Activated CD4-positive, alpha-beta T cell treated with anti-CD3 and anti-CD28 coated beads, Interleukin-2, amount 50 U/mL, for 4 hours (primary cell): ENCODE measurements at places on chromosomes 3 and 15.
A peak's percentile ranks its signal among the peaks of the same experiment; 100 is the strongest.

- no peak for DNase-seq
Observed at GRCh38 chr3:16840101-16840424, 44.7 kb upstream of the PLCL2 start.

DNA sequence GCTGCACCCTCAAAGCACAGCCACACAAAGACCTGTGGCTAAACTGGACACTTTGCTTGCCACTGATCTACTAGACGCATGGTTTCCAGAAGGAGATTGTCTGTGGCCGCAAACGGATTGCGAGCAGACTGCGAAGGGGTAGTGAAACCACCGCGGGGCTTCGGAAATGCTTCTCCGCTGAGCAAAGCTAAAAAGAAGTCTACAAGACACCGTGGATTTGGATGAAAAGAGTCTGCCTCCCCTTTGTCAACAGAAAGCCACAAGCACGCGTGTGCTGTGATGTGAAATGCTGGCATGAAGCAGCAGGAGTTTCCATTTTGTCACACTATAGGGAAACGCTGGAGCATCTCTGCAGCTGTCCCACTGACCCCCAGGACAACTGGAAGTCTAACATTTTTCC, 63.0 kb downstream of the TMEM44 start:
- DNase-seq: no peak

GRCh38 chr15:33098094-33099058, 96.1 kb downstream of the FMN1 start:
- no peak for DNase-seq

- DNase-seq: no peak
Observed at GRCh38 chr15:69853544-69853951, 244.2 kb downstream of the TLE3 start.

DNA sequence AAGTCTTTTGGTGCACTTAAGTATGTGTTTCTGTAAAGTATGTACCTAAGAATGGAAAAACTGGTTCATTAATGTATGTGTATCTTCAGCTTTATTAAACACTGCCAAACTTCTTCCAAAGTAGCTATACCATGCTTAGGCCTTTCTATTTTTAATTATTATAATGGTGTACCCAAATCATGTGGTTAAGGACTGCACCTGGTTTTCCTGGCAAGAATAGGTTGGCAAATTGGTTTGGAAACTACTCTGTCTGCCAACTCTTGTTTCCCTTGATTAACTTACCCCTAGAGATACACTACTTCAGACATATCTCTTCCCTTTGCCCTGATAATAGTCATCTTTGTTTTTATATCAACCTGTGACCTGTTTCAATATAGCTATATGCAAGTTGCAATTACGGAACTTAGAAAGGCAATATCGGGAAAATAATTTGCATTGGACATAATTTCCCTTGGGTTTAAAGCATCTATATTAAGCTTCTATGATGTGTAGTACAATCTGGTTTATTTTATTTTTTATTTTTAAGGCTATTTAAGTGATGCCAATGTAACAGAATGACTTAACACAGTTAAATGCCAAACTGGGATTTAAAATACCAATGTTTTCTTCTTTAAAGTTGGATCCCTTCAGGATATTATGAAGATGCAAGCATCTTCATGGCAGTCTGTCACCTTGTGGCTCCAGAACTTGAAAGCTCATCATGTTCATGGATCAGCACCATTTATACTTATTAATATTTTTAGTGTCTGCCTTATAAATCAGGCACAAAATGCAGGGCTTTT, 40.6 kb upstream of the TMEM108 start:
- no peak for DNase-seq

DNA sequence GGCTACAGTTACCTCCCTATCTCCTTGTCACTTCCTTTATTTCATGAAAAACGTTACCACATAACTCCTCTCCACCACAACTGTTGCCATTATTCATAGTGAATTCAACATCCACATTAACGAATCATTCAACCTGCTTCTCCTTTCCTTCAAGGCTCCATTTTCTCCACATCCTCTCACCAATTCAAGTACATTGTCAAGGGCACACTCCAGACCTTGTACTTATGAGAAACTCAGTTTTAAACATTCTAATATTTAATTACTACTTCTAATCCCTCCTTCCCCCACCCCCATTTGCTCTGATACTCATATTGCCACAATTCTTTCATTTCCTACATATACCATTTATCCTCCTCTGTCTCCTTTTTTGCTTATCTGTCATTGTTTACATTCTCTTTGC, 871.2 kb downstream of the TUSC7 start:
- no peak for DNase-seq

DNA sequence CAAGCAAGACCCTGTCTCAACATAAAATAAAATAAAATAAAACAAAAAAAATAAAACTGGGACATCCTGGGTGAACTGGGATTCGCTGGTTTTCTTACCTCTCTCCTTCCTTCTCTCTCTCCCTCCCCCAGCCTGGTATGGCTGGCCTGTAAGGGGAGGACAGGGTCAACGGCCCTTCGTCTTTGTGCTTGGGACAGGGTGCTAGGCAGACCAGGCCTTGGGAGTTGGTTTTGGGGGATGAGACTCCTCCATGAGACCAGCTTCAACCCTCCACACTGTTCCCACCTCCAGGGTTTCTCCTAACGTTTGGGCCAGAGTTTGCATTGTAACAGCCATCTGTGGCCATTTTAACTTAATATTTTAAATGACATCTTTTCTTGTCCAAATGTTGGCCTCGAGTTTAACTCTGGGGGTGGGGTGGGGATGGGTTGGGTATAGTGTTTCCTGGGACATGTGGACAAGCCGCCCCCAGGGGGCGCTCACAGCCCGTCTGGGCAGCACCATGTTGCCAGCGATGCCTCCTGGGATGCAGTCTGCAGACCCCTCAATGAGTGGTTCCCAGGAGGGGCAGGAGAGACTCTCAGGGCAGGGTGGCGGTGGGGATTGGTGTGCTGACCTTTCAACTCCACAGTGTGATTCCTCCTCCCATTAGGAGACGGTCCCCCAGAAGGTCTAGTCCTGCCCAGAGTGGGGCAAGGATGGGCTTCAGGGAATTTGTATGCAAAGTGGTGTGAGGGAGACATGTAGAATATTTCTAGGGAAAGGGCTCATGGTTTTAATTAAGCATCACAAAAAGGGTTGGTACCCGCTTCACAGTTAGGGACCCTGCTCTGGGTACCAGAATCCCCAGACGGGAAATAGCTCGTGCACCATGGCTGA, 37.7 kb upstream of the LCTL start:
- DNase-seq: peak; percentile 48

DNA sequence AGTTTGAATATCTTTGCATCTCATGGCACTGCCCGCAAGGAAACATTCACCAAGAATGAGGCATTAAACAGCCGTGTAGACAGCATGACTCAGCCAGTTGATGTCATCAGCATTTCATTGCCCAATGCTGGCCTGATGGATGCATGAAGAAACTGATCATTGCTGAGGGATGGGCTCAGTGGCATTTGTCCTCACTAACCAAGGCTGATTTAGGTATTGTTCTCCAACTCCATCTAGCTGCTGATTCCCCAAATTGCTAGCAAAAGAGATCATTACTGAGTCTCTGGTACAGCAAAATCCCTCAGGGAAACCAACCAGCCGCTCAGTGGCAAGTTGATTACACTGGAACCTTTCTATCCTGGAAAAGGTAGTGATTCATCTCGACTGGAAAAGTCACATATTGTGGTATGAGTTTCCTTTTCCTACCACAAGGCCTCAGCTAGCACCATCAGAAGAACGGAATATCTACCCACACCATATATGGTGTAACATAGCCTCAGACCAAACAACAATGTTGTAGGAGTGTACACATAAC, 186.5 kb upstream of the GAP43 start:
- DNase-seq: no peak

- DNase-seq: no peak
Observed at GRCh38 chr3:29922992-29923746, 642.3 kb downstream of the RBMS3 start.

- no peak for DNase-seq
Observed at GRCh38 chr3:197244751-197245150, 53.7 kb downstream of the DLG1 start.

DNA sequence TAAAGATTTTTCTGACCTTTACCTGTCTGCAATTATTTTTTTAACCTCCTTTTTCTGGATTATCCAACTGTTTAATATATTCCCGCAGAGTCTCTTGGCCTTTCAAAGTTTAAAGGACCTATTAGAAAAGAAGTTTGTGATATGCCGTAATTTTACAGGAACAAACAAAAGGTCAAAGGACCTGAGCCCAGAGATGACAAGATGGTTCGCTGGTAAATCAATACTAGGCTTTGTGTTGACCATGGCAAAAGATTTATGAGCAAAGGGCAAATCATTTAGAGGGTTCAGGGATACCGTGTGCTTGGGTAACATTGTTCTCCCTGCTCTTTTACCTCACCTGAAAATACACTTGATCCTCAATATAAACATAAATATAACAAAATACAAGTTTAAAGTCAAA, 923.5 kb downstream of the ROBO1 start:
- DNase-seq: no peak

DNA sequence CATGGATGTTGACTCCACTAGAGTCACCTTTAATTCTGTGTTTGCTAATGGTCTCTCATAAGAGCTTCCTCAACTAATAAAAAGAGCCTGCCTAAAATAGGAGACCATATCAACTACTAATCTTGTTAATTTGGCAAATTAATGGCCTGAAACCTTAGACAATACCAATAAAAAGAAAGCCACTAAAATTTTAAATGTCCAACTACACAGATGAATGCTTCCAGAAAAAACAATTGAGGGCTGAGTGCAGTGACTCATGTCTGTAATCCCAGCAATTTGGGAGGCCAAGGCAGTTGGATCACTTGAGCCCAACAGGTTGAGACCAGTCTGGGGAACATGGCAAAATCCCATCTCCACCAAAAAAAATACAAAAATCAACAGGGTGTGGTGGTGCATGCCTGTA, 230.9 kb downstream of the NSUN3 start:
- DNase-seq: no peak

DNA sequence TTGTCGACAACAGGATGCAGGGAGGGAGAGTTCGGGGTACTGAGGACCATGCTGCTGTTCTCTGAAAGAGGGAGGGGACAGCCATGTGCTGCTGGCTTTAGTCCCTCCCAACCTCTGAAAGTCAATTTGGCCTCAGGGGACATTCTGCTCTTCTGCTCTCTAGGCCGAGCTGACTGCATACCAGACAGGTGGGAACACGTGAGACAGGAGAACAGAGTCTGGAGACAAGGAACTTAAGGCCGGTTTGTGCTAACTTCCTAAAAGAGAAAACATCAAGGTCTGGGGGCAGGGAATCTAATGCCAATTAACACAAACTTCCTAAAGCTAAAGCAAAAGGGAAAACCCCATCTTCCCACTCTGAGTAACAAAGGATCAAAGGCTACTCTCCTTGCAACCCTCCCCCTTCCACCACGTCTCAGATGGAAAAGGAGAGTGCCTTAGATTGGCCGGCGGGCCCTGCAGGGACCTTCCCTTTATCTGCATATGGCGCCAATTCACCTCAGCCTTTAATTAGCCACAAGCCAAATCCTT, 41.0 kb downstream of the SLCO2A1 start:
- DNase-seq: no peak

GRCh38 chr3:117736846-117737245, 1027.3 kb downstream of the TUSC7 start:
- no peak for DNase-seq

GRCh38 chr3:46113608-46114007, 86.3 kb upstream of the XCR1 start:
- no peak for DNase-seq

- DNase-seq: no peak
Observed at GRCh38 chr15:77546870-77547269, 85.8 kb downstream of the LINGO1 start.

GRCh38 chr15:46618984-46619383, 984.2 kb downstream of the SQOR start:
- no peak for DNase-seq

DNA sequence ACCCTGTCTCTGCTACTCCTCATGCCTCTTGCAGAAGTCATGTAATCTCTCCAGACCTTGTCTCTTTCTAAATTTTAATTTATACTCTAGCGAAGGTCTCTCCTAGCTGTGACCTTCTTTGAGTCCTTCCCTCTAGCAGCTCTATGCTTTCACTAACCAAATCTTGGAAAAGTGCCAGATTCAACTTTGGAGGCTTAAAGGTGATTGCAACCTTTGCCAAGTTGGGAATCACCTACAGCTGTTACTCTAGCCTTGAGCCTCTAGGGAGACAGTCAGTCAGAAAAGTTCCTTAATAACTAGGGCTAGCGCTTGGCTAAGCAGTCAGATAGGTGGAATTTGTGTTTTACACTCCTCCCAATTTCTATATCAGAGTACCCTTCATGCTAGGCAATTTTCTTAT, 46.1 kb upstream of the ABI3BP start:
- DNase-seq: no peak

GRCh38 chr3:69182588-69183316, 60.4 kb upstream of the LMOD3 start:
- DNase-seq: no peak

GRCh38 chr3:69354948-69355347, 30.9 kb downstream of the FRMD4B start:
- DNase-seq: no peak

DNA sequence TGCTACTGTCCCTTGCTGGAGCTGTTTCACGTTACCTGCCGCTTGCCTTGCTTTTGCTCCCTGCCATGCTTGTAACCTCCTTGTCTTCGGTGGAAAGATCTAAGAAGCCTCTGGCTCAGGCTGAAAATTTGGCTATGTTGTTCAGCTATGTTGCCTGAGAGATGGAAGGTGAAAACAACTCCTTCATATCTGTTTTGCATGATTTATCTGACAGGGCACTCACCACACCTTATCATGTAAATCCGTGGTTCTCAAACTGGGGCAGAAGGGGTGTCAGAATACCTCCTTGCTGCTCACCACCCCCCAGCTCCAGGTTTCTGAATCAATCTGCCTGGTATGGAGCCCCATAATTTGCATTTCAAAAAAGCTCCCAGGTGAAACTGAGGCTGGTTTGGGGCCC, 6.5 kb upstream of the CORO2B start:
- no peak for DNase-seq

- DNase-seq: no peak
Observed at GRCh38 chr3:42652611-42653302, 740 bp upstream of the ZBTB47 start.

GRCh38 chr15:74531144-74531811, 9.7 kb upstream of the ARID3B start:
- DNase-seq: no peak

- no peak for DNase-seq
Observed at GRCh38 chr3:128270559-128271492, 117.5 kb downstream of the EEFSEC start.

DNA sequence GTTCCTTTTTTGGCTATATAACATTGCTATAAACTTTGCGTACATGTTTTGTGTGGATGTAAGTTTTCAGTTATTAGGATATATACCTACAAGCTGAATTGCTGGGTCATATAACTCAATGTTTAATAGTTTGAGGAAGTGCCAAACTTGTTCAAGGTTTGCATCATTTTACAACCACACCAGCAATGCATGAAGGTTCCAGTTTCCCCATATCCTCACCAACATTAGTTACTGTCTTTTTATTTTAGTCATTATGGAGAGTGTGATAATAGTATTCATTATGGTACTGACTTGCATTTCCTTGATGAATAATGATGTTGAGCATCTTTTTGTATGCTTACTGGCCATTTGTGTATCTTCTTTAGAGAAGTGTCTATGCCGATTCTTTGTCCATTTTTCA, 112.3 kb downstream of the NR1I2 start:
- DNase-seq: no peak
